Activated naive CD8-positive, alpha-beta T cell treated with anti-CD3 and anti-CD28 coated beads for 36 hours (primary cell): ENCODE measurements at places on chromosomes 1 and 21. TPM values are rescaled to one million over a fixed set of nuclear protein-coding genes. Genes with fewer than 3 reads are reported as not detected.

Gene PALMD
- not detected for total RNA-seq

Gene S100A1
- total RNA-seq = not detected

Gene OPRD1
- not detected for total RNA-seq

Gene RO60
- 58.2 TPM for total RNA-seq

Gene GPR153
- 0.54 TPM for total RNA-seq

Gene ACOT11
- total RNA-seq = 1.3 TPM

Gene OR2L13
- total RNA-seq = not detected

Gene IFI16
- total RNA-seq = 292 TPM

Gene RORC
- 0.06 TPM for total RNA-seq
